AG20443 (cell line): ENCODE measurements at places on chromosomes 1 and 21.

DNA sequence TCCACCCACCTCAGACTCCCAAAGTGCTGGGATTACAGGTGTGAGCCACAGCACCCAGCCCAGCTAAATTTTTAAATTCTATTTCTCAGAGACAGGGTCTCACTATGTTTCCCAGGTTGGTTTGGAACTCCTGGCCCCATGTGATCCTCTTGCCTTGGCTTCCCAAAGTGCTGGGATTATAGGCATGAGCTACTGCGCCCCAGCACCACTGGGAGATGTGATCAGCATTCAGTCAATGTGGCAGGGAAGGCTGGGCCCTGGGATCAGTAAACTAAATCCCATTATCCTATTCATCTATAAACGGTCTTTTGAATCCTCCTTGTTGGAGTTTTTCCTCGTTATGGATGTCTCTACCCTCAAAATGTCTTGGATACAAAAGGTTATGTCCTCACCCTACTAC, 113.5 kb downstream of the PGBD5 start:
- no peak for DNase-seq

DNA sequence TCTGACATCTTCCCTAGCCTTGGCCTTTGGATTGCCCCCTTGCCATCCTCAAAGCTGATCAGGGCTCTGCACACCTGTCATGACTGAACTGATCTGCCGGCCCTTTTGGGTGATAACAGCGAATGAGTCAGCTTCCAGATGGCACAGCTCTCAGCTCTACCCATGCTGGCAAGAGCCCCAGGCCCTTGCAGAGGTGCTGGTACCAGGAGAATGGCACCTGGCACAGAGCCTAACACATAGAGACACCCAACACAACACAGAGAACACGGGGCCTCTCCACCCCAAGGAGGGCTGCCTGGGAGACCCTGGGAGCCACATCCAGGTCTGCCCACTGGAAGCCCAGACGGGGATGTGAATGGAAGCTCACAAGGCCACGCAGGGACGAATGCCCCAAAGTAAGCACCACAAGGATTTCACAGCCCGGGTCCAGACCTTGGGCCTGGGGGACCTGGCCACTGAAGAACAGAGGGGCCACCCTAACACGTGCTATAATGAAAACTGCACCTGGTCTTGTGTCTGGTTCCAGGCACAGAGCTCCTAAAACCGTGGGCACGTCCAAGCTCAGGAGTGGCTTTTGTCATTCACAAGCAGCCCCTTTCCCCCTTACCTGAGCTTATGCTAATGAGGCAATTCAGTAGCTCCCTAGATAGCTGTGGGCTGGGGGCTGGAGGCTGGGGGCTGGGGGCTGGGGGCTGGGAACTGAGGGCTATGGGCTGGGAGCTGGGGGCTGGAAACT, 160.5 kb downstream of the NPHP4 start:
- no peak for DNase-seq

DNA sequence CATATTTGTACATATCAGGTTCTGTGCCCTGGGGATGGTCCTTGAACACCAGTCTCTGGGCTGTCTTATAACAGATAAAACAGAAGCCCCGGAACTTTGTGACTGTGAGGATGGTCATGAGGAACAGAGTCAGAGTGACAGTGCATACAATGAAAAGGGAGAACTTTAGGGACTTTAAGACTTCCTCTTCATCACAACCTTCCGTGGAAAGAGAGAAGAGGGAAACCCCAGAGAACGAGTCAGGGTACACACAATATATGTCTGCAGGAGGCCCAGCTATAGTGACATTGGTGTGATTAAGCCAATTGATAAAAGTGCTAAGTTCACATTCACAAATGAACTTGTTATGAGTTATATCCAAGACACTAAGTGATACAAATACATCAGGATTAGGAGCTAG, 32.1 kb downstream of the TLR5 start:
- DNase-seq: no peak

DNA sequence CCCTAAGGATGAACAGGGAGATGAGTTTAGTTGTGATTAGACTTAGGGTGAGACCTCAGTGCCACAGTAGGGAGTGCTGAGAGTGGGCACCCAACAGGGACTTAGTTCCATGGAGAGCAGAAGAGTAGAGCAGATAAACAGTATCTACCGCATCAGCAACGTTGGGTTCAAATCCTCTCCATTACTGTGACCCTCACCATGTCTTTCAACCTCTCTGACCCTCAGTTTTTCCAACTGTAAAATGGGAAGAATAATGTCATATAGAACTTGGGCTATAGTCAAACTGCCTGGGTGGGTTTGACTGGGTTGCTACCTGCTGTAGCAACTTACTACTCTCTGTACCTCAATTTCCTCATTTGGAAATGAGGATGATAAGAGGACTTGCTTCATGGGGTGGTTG, 6.7 kb upstream of the DISP3 start:
- no peak for DNase-seq

GRCh38 chr1:21932127-21932526, 5.0 kb downstream of the HSPG2 start:
- DNase-seq: peak; percentile 67

- peak; percentile 95 for DNase-seq
Measured at GRCh38 chr1:55215194-55216021, at the start of gene USP24. TSS of gene USP24 (minus strand) at chr1:55215364. CDS start at chr1:55215113, 251 bp downstream.

- DNase-seq: peak; percentile 95
Measured at GRCh38 chr1:206001476-206001888, 1.7 kb downstream of the RAB7B start.

GRCh38 chr1:9413071-9413876, 120.6 kb downstream of the SPSB1 start:
- DNase-seq: peak; percentile 89

DNA sequence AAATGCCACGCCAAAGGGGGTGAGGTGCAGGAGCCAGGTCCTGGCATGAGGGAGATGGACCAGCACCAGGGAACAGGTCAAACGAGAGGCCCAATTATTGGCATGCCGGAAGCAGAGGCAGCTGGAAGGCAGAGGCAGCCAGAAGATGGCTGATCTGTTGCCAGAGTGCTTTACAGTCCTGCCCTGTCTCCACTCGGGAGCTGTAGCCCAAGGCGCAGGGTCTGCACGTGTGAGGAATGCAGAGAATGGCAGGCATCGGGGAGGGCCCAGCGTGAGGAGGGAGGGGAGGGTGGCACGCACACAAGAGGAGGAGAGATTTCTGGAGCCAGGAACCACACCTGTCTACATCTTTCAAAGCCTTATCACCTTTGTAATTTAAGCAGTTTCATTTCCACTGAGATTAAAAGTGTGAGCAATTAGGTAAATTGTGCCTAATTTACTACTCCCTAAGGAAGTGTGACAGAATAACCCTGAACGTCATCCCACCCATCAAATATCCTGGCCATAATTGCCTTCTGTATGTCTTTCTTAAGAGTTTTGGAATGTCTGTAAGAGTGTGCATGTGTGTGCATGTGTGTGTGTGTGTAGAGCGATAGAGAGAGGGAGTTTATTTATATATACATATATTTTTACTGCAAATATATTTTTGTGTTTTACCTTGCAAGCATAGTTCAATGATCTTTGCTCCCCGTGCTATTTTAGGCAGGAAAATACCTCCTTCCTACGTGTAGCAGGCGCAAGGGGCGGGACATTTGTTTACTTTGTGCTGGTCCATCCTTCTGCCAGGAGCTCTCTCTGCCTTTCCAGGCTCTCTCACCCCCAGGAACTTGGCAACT, 125.5 kb upstream of the SERBP1 start:
- DNase-seq: no peak
